ENCODE measurements at places on chromosomes 3 and 15.
A peak's percentile ranks its signal among the peaks of the same experiment; 100 is the strongest.

GRCh38 chr15:43920815-43921214 is 94.0 kb downstream of the WDR76 start:
- no peak for DNase-seq

- DNase-seq, result peak; percentile 57
Observed at GRCh38 chr3:152524198-152525140, 255.7 kb downstream of the MBNL1 start.

DNA sequence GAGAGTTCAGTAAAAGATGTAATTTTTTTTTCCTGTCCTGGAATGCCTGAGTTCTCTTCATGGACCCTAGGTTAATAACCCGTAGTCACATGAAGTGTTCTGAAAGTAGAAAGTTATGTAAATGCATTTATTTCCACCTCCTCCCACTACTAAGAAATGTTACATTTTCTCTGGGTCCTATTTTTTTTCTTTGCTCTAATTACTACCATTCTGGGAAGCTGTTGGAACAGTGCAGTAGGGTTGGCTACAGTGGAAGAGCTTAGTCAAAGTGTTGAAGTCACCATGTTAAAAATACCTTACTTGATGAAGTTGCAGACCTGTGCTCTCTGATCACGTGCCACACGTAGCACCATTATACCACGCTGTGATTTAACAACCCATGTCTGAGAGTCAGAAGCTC is 153.8 kb upstream of the TSC22D2 start:
- DNase-seq, result no peak

GRCh38 chr15:79408041-79408440 is 24.1 kb upstream of the MINAR1 start:
- no peak for DNase-seq

DNA sequence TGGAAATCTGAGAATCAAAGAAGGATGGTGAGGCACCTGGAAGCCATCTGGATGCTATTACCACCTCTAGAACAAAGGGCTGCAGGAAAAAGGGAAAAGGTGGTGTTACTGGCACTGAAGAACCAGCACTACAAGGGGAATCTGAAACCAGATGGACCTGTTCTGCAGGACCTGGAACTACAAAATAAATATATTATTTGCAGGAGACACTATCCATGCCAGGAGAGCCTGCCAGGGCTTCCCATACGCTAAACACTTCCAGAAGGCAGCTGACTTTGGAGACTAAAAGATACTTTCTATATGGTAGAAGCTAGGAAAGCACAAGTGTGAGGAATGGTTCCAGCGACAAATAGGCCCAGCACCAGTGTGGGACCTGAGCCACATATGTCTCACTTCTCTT is 83.4 kb upstream of the POU1F1 start:
- no peak for DNase-seq

DNA sequence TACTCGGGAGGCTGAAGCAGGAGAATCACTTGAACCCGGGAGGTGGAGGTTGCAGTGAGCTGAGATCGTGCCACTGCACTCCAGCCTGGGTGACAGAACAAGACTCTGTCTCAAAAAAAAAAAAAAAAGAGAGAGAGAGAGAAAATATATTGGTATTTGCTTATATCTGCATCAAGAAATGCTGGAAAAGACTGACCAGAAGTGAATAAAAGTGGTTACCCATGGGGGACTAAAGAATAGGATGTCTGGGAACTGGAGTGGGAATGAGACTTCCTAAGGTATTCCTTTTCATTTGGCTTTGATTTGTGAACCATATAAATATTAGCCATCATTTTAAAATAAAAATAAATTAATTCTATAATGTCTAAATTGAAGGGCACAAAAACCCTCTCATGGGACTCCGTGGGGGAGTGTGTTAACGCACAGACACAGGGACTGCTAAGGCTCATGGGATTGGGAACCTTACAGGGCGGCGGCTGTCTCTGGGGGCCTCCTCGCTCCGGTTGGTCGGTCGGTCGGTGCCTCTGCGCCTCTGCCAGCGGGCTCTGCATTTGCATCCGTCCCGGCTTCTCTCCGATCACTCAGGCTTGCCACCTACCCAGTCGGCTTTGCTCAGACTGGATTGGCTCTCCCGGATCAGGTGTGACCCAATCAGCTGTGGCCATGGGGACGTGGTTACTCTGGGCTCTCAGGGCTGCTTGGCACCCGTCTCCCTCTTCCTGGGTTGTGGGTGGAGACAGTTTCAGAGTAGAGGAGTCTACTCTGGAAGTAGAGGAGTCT is 12.7 kb upstream of the TSPAN3 start:
- DNase-seq, result peak; percentile 62

GRCh38 chr3:18739099-18739433 is 313.9 kb upstream of the SATB1 start:
- DNase-seq, result no peak

DNA sequence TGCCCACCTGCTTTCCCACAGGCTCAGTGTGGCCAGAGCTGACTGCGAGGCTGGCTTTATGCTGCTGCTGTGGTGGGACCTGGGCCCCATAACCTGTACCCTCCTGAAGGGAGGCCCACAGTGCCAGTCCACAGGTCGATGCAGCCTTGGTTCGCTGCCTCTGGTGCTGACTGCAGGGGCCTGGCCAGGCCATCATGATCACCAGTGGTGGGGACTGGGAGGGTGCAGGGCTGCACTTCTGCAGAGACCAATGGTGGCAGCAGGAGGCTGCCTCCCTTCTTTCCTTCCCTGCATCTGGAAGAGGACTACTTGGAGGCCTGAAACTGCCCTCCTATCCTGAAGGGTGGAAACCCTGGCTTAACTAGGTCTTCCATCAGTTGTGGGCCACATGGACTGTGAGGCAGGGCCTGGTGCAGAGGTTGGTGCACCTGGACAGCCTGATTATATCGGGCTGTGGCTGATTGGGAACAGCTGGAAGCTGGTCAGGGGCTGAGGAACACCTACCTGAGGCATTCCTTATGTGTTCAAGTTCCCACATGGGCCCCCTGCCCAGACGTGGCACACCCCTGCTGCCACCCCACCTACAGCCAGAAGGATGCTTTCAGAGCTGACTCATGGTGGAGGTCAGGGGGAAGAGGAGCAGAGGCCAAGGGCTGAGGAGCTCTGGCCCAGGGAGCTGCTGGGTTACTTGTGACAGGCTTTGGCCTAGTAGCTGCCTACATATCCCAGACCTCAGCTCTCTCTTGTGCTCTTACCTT is 29.8 kb downstream of the POMGNT2 start:
- no peak for DNase-seq

DNA sequence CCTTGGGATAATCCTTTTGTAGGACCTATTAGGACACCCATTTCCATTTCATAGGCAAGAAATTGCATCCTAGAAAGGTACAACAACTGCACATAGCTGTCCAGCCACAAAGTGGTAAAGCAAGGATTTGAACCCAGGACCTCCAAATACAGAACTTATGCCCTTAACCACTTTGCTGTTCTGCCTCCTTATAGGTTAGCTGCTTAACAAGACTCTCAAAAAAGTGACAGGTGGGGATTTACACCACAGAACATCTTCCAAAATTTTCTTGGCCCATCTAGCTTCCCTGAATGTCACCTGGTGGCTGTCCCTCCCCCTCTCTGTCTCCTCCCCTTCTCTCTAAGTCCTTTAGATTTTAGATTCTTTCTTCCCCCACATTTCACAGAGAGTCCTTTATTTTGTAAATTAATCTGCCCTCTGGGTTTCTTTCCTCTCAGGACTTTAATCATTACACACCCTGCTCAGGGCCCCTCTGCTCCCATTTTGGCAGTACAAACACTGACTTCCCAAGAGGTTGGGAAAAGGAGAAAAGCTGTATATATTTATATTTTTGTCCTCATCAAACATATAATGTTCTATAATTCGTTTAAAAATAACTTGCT is 120.6 kb downstream of the CPNE4 start:
- no peak for DNase-seq

- no peak for DNase-seq
Observed at GRCh38 chr3:172580680-172581401, 57.6 kb upstream of the TNFSF10 start.

- DNase-seq, result no peak
Observed at GRCh38 chr3:108565506-108565905, 23.7 kb downstream of the CIP2A start.

DNA sequence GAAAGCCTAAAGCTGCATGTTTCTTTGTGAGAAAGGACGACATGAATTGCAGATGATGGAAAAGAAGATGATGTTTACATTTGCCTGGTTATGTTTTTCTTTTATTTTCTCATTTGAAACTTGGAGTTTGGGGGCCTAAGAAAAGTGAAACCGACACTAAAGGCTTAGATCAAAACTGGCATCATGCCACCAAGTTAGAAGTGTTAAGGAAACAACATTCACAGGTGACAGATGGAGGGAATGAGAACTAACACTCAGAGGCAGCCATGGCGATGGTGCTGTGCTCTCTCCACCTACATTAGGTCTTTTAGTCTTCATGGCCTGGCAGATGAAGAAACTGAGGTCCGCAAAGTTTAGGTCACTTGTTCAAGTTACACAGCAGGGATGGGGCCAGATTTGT is 923.6 kb downstream of the TUSC7 start:
- DNase-seq, result no peak

DNA sequence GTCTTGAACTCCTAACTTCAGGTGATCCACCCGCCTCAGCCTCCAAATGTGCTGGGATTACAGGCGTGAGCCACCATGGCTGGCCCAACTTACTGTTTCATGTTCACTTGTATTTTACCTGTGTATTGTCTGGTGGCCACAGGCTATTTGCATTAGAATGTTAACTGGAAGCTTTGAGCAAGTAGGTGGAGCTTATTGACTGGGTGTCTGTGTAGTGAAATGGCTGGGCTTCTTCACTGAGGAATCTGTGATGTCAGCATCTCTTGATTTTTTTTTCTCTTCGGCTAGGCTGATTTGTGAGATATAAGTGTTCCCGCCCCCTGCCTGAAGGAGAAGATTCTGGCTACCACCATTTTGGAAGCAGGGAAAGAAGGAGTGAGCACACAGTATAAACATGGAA is 237.8 kb upstream of the PEX5L start:
- no peak for DNase-seq

GRCh38 chr15:80614711-80615360 is 80.3 kb upstream of the ABHD17C start:
- no peak for DNase-seq

- no peak for DNase-seq
Observed at GRCh38 chr3:59135096-59135495, 85.3 kb upstream of the CFAP20DC start.

- DNase-seq, result no peak
Observed at GRCh38 chr15:40028853-40029252, 10.1 kb downstream of the SRP14 start.

GRCh38 chr15:40192942-40193341 is 32.1 kb downstream of the BUB1B start:
- no peak for DNase-seq

DNA sequence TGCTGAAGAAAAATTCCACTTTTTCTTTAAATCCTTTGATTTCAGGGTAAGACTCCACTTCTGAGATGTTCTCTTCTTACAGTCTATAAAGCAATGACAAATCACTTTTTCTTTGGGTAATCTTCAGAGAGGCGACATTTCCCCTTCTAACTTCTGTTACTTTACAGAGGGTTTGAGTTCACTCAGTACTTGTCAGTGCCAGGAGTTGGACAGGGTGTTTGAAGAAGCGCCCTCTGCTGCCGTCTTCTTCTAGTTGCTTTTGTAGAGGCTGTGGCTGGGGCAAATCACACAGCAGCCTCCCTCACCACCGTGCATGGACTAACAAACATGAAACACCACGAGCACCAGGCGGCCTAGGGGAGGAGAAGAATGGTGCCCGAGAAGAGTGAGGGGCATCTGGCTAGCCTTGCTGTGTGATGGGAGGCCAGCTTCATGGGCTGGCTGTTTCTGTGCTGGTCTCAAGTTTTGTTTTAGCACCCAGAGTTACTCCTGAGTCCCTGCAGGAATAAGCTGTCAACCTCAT is at the start of gene CD80:
CD80 (minus strand) TSS at position 174 of the 523 bp plus-strand sequence. CDS start 1,886 bp downstream, outside the sequence.
- DNase-seq, result peak; percentile 69

DNA sequence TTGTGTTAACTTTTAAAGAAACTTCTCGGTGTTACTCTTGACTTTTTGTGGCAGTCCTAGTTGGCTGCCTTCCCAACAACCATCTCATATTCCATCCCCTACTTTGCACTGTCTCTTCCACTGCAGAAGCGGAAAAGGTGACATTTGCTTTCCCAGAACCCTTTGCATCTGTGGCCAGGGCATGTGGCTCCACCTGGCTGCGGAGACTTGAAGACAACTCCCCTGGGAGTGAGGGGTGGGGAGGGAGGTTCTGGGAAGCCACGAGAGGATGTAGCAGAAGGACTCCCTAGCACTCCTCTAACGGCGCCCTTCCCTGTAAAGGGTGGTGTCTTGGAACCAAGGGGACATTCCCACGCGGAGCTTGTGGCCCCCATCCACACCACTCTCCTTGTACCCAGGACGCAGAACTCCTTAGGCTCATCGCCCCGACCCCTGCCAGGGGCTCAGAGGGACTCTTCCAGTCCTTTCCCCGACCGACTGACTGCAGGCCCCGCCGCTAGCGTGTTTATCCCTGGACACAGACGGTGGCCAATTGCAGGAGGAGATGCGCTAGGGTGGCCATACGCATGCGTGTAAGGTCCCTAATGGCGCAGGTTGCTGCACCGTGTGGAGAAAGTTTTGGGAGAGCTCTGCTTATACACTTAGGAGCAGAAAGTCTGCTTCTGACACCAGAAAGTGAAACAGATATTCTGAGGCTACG is 33.2 kb upstream of the SECISBP2L start:
- DNase-seq, result no peak

- no peak for DNase-seq
Observed at GRCh38 chr15:39321977-39322376, 258.9 kb upstream of the THBS1 start.

GRCh38 chr15:79283252-79284048 is 928 bp downstream of the ANKRD34C start:
- peak; percentile 2 for DNase-seq

Data from CD4-positive, alpha-beta T cell treated with Interleukin-12 subunit alpha and Interleukin-12 subunit beta, for 1 hour (primary cell).